Astrocyte of the cerebellum (primary cell): ENCODE measurements at places on chromosomes 2 and 18.

GRCh38 chr2:151239624-151240023 is 22.0 kb downstream of the RBM43 start:
- no peak for DNase-seq

GRCh38 chr18:48108136-48108535 is 177.7 kb upstream of the SMAD2 start:
- no peak for DNase-seq

GRCh38 chr2:86274918-86275275 is 62.5 kb downstream of the REEP1 start:
- peak; percentile 12 for DNase-seq

DNA sequence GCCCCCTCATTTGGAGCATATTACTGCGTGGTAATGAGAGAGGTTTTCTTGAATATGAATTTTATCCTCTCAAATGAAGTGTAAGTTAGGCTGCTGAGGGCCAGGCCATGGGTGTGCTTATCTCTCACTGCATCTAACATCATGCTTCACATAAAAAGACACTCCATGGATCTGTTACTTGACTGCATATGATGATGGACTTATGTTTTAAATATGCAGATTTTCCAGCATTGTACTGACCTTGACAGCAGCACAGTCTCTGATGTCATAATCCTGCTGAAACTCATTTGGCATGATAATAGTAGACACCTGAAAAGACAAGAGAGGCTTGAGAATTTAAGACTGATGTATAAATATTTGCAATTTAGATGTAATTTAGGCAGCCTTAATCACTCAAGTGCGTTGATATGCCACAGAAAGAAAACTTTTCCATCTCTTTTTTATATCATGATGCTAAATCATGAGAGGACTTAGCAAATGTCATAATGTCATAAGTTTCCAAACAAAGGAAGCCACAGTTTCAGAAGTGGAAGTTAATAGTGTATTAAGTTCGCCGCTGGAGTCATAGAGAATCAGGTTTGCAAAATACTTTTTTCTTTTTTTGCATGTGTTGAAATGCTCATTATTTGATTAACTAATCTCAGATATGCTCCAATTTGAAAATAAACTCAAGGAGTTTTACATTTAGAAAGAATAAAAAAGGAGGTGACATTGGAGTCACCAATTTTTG is 62.7 kb upstream of the CD302 start:
- DNase-seq, result no peak

DNA sequence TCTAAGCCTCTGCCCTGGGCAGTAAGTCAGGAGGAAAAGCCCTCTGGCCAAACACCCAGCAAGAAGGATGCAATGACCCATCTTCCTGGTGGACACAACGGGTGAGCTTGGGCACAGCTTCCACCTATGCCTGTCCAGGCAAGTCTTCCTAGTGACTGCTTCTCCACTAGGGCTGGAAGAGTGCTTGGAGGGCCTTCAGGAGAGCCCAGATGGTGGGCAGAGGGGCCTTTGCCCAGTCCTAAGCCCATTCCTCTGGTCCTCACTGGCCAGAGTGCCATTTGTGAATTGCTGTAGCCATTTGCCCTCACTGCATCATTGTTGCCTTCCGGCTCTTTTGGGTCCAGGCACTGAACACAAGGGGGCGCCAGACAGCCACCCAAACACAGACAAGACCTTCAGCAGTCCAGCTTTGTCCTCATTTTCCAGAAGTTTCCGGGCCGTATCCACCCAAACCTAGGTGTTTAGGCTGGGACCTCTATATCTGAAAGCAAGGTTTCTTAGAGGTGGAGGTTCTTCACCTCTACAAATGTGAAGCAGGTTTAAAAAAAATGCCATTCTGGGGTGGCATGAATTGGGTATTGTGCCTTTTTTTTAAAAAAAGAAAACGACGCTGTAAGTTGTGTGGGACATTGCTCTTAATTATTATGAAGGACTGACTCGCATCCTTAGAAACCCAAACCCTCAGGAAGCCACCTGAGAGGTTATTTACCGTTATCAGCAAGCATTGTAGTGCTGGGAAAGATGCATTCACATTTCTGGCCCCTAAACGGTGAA is 29.5 kb downstream of the PAX8 start:
- DNase-seq, result peak; percentile 67

DNA sequence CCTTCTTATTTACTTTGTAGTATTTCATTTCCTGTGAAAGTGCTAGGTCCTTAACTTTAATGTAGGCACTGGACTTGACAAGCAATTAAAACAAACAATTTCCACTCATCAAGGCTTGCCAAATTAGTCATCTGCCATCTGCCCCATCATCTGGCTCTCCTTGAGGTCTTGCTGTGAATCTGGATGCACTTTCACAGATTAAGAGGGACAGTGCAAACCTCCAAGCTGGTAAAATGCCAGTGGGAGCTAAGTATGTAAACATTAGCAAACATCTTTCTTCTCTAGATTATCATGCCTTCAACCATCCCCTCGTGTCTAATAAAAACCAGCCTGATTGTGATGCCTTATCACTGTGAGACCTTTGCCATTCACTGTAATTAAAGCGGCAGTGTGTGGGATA is 402.9 kb downstream of the ERBB4 start:
- DNase-seq, result no peak

- no peak for DNase-seq
Observed at GRCh38 chr2:62362561-62362960, 143.4 kb downstream of the TMEM17 start.

GRCh38 chr2:237422309-237422708 is 8.3 kb upstream of the COL6A3 start:
- no peak for DNase-seq

- DNase-seq, result no peak
Observed at GRCh38 chr18:58784601-58785137, 80.0 kb upstream of the ZNF532 start.

GRCh38 chr2:69676146-69676545 is 32.6 kb upstream of the AAK1 start:
- no peak for DNase-seq

- DNase-seq, result peak; percentile 32
Observed at GRCh38 chr2:196335221-196335634, 163.8 kb upstream of the STK17B start.

- no peak for DNase-seq
Observed at GRCh38 chr2:26157580-26157979, 15.3 kb upstream of the GAREM2 start.

DNA sequence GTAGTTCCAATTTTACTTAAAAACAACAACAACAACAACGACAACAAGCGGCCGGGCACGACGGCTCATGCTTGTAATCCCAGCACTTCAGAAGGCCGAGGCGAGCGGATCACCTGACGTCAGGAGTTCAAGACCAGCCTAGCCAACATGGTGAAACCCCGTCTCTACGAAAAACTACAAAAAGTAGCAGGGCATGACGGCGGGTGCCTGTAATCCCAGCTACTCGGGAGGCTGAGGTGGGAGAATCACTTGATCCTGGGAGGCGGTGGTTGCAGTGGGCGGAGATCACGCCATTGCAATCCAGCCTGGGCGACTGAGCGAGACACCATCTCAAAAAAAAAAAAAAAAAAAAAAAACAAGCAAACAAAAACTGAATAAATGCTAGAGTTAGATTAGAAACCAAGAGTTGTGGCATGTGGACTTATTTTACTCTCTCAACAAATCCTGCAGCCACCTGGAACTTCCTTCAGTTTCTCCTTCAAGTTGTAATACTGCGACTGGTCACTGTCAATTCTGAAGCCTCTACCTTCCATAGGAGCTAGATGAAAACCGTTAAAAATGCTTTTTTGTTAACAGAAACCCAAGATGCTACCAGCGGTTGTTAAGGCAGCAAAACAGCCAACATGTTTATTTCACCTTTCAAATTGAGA is 1.3 kb downstream of the ATP5F1A start:
- no peak for DNase-seq

GRCh38 chr18:907885-908757 is 3.5 kb downstream of the ADCYAP1 start:
- DNase-seq, result no peak

DNA sequence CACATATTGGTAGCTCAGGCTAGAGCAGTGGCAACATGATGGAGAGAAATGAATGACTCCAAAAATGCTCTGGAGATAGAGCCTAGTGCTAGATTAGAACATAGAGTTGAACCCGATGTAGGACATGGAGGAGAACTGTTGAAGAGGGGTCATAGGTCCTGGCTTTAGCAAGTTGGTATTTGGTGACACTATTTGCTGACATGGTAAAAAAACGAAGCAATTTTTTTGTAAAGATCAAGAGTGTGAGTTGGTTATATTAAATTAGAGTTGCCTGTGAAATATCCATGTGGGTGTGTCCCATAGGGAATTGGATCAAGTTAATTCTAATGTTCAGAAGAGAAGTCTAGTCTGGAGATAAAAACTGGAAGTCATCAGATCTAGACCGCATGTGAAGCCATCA is 143.0 kb upstream of the RASGRP3 start:
- DNase-seq, result no peak
